ENCODE measurements at places on chromosomes 2 and 18.

- DNase-seq, result peak; percentile 5
These were observed 1094.7 kb downstream of the BCL11A start for GRCh38 chr2:59458800-59459199.

DNA sequence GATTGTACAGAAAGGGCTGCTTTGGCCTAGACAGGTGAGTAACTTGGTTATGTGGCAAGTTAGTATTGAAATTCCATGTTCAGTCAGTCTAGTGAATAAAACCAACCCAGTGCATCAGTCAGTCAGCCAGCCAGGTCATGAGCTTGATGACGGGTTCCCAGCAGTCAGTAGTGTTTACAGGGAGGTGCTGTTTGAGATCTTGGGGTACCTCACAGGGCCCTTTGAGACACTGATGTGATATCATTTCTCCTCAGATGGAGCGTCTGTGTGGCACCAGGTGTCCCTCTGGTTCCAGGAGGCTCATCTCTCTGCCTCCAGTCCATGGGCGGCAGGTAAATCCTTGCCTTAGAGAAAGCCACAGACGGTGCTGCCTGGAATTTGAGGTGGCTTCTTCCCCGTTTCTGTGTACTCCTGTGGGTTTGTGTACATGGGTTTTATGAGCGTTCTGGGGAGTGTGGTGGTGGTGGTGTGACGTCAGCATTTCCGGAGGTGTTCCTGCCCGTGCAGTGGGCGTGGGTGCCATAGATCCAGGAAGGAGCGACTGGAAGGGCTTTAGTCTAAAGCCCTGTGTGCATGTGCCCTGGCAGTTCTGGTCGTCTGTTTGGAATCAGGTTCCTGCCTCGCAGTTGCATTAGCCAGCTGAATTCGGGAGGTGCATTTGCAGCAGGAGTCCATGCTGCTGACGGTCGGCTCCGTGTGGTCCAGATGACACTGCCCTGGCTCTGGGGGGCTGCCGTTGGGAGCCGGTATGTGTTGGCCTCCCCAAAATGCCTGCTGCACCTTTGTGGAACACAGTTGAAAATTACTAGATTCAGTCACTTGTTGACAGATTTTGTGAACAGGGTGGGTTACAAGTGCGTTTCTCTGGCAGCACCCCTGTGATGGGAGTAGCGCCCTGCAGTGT, 2.1 kb downstream of the CTDP1 start:
- peak; percentile 37 for DNase-seq

GRCh38 chr18:42477267-42477666, 522.2 kb downstream of the PIK3C3 start:
- DNase-seq, result no peak

DNA sequence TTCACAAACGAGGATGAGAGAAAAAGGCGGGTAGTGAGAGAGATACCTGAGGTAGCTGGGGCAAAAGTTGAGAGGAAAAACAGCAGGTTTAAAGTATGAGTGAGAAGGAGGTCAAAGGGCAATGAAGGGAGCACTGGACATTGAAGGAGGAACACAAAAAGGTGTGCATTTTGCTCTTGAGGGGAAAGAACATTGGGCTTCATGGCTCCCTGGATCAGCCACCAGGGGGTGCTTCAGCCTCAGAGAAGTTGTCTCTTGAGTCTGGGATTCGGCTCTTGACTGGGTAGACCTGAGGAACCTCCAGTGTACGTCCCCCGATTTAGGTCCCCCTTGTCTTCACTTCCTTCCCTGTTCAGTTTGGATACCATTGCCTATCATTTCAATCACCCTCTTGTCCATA, 128.5 kb downstream of the RAPGEF4 start:
- DNase-seq, result peak; percentile 69

DNA sequence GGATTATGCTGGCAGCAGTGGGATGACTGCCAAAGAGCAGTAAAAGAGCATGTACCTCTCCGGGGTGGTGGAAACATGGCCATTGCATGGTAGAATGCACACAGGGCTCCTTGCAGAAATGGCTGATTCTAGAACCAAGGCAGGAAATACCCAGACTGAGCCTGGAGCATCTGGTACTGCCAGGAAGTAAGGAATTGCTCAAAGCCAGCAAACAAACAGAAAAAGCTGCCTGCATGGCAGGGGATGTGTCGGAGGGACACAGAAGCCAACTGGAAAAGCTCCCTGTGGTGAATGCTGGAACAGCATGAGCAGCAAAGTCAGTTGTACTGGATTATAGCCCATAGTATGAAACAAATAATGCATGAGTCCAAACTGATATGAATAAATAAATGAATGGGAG, 78.0 kb upstream of the NFATC1 start:
- no peak for DNase-seq

DNA sequence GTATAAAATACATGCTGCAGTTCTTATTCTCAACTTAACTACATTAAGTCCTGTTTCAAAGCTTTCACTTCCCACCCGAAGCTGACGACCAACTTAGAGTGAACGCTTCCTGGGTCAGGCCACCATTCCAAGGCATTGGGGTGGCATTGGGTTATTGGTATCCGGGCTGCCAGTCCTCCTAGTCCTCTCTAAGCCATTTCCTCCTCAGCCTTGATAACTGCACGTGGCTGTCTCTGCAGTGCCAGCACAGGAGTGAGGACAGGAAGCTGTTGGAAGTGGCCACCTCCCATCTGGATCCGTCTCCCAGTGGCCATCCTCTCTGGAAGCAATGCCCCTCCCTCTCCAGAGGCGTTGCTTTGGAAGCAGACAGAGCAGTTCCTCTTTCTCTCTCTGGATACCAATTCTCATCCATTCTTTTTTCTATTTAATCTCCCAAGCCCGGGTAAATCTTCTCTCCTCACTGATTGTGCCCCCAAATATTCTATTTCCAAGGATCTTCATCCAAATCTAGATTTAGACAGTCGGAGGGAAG, 354.7 kb downstream of the EIPR1 start:
- no peak for DNase-seq

- no peak for DNase-seq
These were observed 202.5 kb upstream of the SESTD1 start for GRCh38 chr2:179467111-179467510.

- peak; percentile 60 for DNase-seq
These were observed at the start of gene IL1R1 for GRCh38 chr2:102141970-102142828. Gene IL1R1 (plus strand): TSS chr2:102142746. CDS start chr2:102157725, 14,979 bp downstream.

Measured in hematopoietic multipotent progenitor cell treated with erythropoietin and hydrocortisone succinate and interleukin-3 and kit ligand, for 4 days (in vitro differentiated cells).